RWPE1 (cell line): ENCODE measurements at places on chromosomes 3 and 15.

- DNase-seq = no peak
Observed at GRCh38 chr3:64972793-64973192, 285.0 kb upstream of the ADAMTS9 start.

DNA sequence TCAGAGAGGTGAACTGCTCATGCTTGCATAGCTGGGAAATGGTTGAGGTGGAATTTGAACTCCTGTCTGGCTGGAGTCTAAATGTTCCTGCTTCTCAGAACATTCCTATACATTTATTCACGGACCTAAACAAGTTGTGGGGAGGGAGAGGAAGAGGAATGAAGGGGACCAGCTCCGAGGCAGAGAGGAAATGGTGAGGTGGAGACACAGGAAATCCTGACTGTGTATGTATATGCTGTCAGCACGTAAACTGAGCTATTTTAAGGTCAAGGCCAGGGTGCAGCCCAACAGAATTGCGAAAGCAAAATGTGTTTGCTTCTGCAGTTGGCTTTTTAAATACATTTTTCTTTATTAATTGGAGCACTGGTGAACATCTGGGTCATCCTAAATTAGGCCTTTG lies 74.1 kb upstream of the POMGNT2 start:
- peak; percentile 83 for DNase-seq

- no peak for DNase-seq
Observed at GRCh38 chr3:160012108-160012507, 23.5 kb downstream of the IL12A start.

GRCh38 chr3:186638259-186638658 lies 1.9 kb upstream of the FETUB start:
- DNase-seq = no peak

DNA sequence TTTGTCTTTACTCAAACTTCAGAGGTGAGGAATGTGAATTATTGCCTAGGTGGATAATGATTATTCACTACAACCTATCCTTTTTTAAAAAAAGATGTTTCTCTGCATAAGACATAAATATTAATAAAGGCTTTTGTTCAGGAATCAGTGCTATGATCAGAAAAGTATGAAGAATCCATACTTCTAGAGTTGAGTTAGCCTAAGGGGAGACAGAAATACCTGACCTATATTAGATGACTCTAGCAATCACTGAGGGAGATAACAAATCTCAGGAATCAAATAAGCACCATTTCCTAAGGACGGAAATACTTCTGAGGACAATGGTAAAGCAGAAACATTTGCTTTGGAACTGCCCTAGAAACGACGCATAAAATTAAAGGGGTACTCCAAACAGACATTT lies 763.8 kb downstream of the GBE1 start:
- no peak for DNase-seq

GRCh38 chr3:112004187-112004586 lies 5.5 kb downstream of the TAGLN3 start:
- DNase-seq = no peak

GRCh38 chr3:189573004-189573403 lies 58.2 kb upstream of the TP63 start:
- no peak for DNase-seq

DNA sequence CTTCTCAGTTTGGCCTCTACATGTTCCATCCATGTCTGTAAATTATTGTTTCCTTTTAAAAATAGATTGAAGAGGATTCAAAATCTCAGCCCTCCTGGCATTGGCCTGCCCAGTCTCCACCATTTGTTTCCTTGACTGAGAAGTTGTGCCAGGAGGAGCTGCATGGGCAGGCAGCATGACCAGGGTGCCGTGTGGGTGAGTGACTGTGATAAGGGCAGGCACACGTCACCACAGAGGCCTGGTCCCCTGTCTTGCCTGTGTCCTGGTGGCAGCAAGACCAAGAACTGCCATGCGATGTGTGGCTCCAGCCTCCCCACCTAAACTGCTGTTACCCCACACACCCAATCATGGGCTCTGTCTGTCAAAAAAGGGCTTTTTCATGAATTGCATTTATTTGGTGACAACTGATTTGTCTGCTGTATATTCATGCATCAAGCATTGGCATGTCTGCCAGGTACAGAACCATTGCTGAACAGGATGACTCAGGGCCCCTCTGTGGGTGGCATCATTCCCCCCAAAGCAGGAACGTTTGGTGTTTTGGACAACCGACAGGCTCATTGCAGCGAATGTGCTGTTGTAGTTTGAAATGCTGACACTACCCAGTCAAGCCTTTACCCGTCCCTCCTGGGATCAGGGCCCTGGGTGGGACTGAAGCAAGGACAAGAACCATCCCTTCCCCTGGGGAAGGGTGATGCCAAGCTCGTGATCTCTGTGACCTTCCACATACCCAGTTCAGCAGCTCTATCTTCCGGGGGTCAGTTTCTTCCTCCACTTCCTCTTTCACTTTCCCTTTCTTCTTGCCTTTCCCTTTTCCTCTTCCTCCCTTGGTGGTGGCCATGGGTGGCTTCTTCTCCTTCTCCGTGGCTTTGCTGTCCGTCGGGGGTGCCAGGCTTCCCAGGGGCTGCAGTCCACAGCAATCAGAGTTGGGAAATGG lies 51.6 kb downstream of the TRPM1 start:
- no peak for DNase-seq

DNA sequence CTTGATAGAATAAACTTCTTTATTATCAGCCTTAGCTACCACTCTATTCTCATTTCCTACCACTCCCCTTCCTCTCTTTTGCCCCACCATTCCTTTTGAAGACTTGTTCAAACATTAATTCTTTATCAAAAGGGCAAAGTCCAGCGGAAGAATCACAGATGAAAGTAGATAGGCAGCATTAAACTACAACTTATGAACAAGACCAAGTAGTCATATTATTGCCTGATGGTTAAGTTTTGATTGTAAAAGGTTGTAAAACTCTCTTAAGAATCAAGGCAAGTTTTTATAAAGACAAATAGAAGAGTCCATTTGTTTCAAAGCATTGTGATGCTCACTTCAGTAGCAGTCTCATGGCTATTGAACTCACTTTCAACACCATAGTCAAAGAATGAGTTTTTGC lies 22.4 kb upstream of the TGFBR2 start:
- DNase-seq = no peak

GRCh38 chr3:43865887-43866528 lies 175.3 kb downstream of the ABHD5 start:
- no peak for DNase-seq

GRCh38 chr3:131608296-131608695 lies 105.5 kb upstream of the MRPL3 start:
- DNase-seq = no peak
